Activated naive CD4-positive, alpha-beta T cell treated with anti-CD3 and anti-CD28 coated beads, Interleukin-2, amount 10 ng/mL, durations not matched to agents 7 days and 5 days (primary cell): ENCODE measurements at places on chromosomes 3 and 15.
A peak's percentile ranks its signal among the peaks of the same experiment; 100 is the strongest.

GRCh38 chr3:172708921-172709773 is 1.7 kb downstream of the NCEH1 start:
- H3K4me3 ChIP-seq: peak overlapping the region; percentile 90
- peaks cover 22% of the 10 kb centered on the region for H3K27me3 ChIP-seq
- no peak overlapping the region for H3K27ac ChIP-seq
- no peak for DNase-seq
- no peaks in the 10 kb centered on the region for H3K36me3 ChIP-seq
- peaks cover 16% of the 10 kb centered on the region for H3K4me1 ChIP-seq

- H3K36me3 ChIP-seq: no peaks in the 10 kb centered on the region
- no peaks in the 10 kb centered on the region for H3K4me1 ChIP-seq
- no peak overlapping the region for H3K4me3 ChIP-seq
- peaks cover 4% of the 10 kb centered on the region for H3K27me3 ChIP-seq
- H3K27ac ChIP-seq: no peak overlapping the region
Observed at GRCh38 chr15:85974348-85974705, 105.3 kb upstream of the AGBL1 start.

GRCh38 chr15:78265752-78266224 is 1.4 kb downstream of the DNAJA4 start:
- H3K4me3 ChIP-seq: peak overlapping the region; percentile 76
- peaks cover 25% of the 10 kb centered on the region for H3K4me1 ChIP-seq
- H3K27me3 ChIP-seq: no peaks in the 10 kb centered on the region
- no peak for DNase-seq
- H3K27ac ChIP-seq: peak overlapping the region; percentile 91

DNA sequence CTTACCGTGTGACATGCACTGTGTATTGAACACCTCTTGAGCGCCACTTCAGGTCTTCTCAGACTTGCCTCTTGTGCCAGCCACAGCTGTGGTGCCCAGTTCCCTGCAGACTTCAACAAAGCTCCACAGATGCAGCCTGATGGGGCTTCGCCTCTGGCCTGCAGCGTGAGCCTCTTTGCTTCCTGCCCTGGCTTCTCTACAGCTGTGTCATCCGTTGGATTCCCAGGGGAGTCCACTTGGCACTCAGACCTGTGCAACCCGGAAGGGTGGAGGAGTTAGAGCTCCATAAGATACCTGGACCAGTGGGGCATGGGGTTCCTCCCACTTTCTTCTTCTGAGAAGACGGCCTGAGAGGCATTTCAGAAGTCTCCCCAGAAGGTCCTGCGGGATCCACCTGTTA is 57.7 kb upstream of the BNIP2 start:
- H3K36me3 ChIP-seq: no peaks in the 10 kb centered on the region
- no peak overlapping the region for H3K27ac ChIP-seq
- no peak for DNase-seq
- peaks cover 29% of the 10 kb centered on the region for H3K27me3 ChIP-seq
- H3K4me3 ChIP-seq: no peak overlapping the region

- no peaks in the 10 kb centered on the region for H3K4me1 ChIP-seq
- no peaks in the 10 kb centered on the region for H3K36me3 ChIP-seq
- no peak overlapping the region for H3K4me3 ChIP-seq
- H3K27me3 ChIP-seq: no peaks in the 10 kb centered on the region
Observed at GRCh38 chr3:76065964-76066363, 280.6 kb upstream of the ZNF717 start.

- H3K27me3 ChIP-seq: peaks cover 83% of the 10 kb centered on the region
- peaks cover 8% of the 10 kb centered on the region for H3K4me1 ChIP-seq
- H3K36me3 ChIP-seq: no peaks in the 10 kb centered on the region
Observed at GRCh38 chr3:184604615-184605290, 43.2 kb downstream of the EPHB3 start.

- H3K4me3 ChIP-seq: peak overlapping the region; percentile 76
- H3K27me3 ChIP-seq: no peaks in the 10 kb centered on the region
- H3K36me3 ChIP-seq: peaks cover 47% of the 10 kb centered on the region
- peak overlapping the region; percentile 97 for H3K27ac ChIP-seq
- peaks cover 95% of the 10 kb centered on the region for H3K4me1 ChIP-seq
Observed at GRCh38 chr15:77014132-77015081, 19.5 kb downstream of the PSTPIP1 start.

- no peak for DNase-seq
- H3K4me1 ChIP-seq: peaks cover 19% of the 10 kb centered on the region
- H3K36me3 ChIP-seq: no peaks in the 10 kb centered on the region
- no peak overlapping the region for H3K4me3 ChIP-seq
Observed at GRCh38 chr3:131553495-131554247, 50.9 kb upstream of the MRPL3 start.

GRCh38 chr3:42177801-42178150 is 86.6 kb downstream of the TRAK1 start:
- H3K4me1 ChIP-seq: peaks cover 23% of the 10 kb centered on the region
- H3K27ac ChIP-seq: no peak overlapping the region
- no peaks in the 10 kb centered on the region for H3K27me3 ChIP-seq
- DNase-seq: no peak

DNA sequence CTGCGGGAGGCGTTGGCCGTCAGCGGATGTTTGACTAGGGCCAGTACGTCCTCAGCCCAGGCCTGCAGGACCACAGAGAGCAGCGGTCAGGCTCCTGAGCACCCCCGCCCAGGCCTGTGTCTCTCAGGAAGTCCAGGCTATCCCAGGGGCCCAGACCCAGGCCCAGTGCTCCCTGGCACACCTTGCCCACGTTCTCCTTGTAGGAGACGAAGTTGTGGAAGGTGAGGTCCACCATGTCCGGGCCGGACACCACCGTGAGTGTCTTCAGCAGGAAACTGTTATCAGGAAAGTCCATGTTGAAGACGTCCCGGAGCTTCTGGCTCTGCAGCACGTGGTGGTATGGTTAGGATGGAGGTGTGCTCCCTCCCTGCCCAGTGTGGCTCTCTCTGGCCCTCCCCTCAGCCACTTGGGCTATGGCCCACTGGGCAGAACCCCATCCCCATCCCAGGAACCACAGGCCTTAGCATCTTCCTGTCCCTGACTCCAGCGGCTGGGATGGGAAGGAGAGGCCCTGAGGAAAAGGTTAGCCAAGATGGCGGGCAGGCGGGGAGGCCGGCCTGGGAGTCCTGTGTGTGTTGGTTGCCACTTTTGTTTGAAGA is 5.3 kb downstream of the PLCB2 start:
- no peak overlapping the region for H3K27ac ChIP-seq
- peaks cover 21% of the 10 kb centered on the region for H3K4me1 ChIP-seq
- H3K4me3 ChIP-seq: no peak overlapping the region
- H3K27me3 ChIP-seq: no peaks in the 10 kb centered on the region
- DNase-seq: no peak

- H3K36me3 ChIP-seq: no peaks in the 10 kb centered on the region
- no peaks in the 10 kb centered on the region for H3K27me3 ChIP-seq
- no peak overlapping the region for H3K27ac ChIP-seq
- no peak for DNase-seq
- no peak overlapping the region for H3K4me3 ChIP-seq
- H3K4me1 ChIP-seq: no peaks in the 10 kb centered on the region
Observed at GRCh38 chr15:51321316-51321715, 17.1 kb downstream of the CYP19A1 start.

DNA sequence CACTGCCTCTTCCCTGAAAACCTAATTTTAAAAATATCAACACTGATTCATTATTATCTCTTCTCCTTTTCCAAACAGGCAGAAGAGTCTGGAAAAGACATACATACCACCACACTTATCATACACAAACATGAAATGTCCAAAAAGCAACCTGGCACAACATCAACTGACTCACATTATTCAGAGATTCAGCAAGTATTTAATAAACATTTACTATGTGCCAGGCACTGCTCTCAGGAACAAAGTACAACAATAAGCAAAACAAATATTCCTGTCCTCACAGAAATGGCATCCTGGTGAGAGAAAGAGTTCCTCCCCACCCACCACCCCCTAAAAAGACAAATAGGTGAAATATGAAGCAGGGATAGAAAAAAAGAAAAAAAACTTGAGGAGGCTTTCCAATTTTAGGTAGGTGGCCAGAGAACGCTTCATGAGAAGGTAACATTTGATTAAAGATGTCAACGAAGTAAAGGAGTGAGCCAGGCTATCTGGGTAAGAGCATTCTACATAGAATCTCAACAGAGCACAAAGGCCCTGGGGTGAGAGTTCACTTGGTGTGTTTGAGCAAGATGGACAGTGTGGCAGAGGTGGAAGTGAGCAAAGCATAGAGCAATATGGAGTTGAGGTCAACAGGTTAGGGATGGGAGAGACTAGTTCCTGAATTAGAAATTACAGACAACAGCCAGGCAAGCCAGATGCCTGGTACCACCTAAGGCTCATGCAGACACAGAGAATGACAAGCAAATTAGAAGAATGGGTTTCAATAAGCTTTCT is 141.7 kb downstream of the OSBPL10 start:
- H3K4me1 ChIP-seq: no peaks in the 10 kb centered on the region
- H3K36me3 ChIP-seq: no peaks in the 10 kb centered on the region
- H3K27ac ChIP-seq: no peak overlapping the region

DNA sequence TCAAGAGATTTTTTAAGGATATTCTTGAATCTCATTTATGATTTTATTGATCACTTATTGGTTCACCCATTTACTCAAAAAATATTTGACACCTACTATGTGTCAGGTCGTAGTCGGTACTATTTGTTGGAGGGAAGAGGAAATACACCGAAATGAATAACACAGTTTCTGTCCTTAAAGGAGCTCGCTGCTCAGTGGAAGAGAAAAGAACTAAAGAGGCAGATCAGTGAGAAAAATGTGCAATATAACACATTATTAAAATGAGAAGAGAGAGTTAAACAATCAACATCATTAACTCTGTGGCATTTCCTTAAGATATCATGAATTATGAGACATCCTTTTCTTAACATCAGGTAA is 56.1 kb upstream of the ADAMTS9 start:
- H3K27me3 ChIP-seq: no peaks in the 10 kb centered on the region
- no peak for DNase-seq
- H3K36me3 ChIP-seq: no peaks in the 10 kb centered on the region
- H3K4me3 ChIP-seq: no peak overlapping the region

GRCh38 chr3:5035692-5036391 is 56.6 kb downstream of the BHLHE40 start:
- DNase-seq: no peak
- peaks cover 12% of the 10 kb centered on the region for H3K27me3 ChIP-seq
- no peaks in the 10 kb centered on the region for H3K36me3 ChIP-seq
- H3K4me3 ChIP-seq: no peak overlapping the region
